CD8-positive, alpha-beta memory T cell (primary cell): ENCODE measurements at places on chromosomes 7 and 10.

- H3K27ac ChIP-seq: no peak overlapping the region
- H3K36me3 ChIP-seq: no peaks in the 10 kb centered on the region
- no peak overlapping the region for H3K4me3 ChIP-seq
- H3K27me3 ChIP-seq: no peaks in the 10 kb centered on the region
Measured at GRCh38 chr7:153061910-153062528, 302.5 kb downstream of the ACTR3B start.

DNA sequence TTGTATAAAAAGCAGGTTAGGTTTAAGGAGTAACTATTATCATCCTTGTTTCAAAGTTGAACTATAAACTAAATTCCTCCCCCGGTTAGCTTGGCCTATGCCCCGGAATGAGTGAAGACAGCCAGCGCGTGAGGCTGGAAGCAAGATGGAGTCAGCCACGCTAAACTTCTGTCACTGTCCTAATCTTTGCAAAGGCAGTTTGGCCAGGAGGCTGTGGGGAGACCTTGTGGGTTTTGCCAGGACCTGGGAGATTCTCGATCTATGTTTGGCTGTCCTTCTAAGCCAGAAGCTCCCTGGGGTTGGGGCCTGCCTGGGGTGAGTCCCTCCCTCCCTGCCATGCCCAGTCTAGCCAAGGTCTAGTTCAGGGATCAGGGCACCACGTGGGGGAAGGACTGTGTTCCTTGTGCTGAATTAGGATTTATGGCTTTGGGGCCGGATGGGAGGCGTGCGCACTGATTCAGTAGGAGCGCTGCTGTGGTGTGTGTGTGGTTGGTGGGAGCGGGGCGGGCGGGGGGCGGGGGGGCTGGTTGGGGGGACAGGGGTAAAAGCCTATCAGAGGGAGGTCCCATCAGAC lies 871 bp upstream of the GTF2IRD1 start:
- H3K27me3 ChIP-seq: no peaks in the 10 kb centered on the region
- no peak overlapping the region for H3K27ac ChIP-seq
- no peaks in the 10 kb centered on the region for H3K36me3 ChIP-seq
- DNase-seq: no peak
- peaks cover 12% of the 10 kb centered on the region for H3K4me1 ChIP-seq

- no peaks in the 10 kb centered on the region for H3K36me3 ChIP-seq
- H3K27ac ChIP-seq: no peak overlapping the region
- no peaks in the 10 kb centered on the region for H3K4me1 ChIP-seq
- no peak for DNase-seq
- H3K4me3 ChIP-seq: no peak overlapping the region
Measured at GRCh38 chr7:130721486-130722277, 12.3 kb downstream of the KLF14 start.

GRCh38 chr10:58414270-58415041 lies 29.2 kb downstream of the TFAM start:
- no peaks in the 10 kb centered on the region for H3K36me3 ChIP-seq
- no peaks in the 10 kb centered on the region for H3K4me1 ChIP-seq
- no peak for DNase-seq

- H3K36me3 ChIP-seq: no peaks in the 10 kb centered on the region
- no peak for DNase-seq
- no peak overlapping the region for H3K4me3 ChIP-seq
- H3K27ac ChIP-seq: no peak overlapping the region
Measured at GRCh38 chr10:128316121-128316726, 190.0 kb upstream of the MKI67 start.

DNA sequence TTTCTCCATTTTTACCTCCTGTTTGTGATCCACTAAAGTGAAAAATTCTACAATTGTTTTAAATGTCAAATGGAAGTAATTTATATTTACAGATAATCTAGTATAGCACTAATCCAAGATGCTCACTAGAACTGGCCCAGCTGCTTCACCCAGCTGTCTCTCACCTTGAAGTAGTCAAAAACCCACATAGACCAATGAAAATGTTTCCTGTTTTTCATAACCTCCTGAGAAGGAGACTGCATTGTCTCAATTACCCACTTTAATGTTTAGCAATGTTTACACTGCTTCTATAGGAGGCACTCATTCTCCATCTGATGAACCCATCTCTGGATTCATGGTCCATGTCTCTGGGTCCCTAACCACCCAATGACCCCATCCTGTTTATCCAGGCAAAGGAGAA lies 56.1 kb upstream of the ADO start:
- no peaks in the 10 kb centered on the region for H3K27me3 ChIP-seq
- peaks cover 12% of the 10 kb centered on the region for H3K4me1 ChIP-seq
- no peak overlapping the region for H3K4me3 ChIP-seq
- DNase-seq: no peak

DNA sequence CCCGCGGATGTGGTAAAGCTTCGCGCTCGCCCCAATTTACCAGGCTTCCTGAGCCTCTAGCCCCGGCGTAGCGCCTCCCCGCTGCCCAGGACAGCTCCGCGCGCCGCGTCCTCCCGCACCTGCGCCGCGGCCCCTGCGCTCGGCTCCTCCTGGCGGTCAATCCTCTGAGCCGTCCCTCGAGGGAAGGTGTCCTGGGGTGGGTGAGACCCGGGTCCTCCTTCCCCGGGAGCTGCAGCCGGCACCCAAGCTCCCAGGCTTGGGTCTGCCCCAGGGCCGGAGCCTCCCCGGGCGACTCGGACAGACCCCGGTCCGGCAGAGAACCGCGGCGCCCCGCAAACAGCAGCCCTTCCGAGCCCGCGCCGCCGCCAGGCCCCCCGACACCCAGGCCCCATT lies 512 bp downstream of the OSBPL3 start:
- DNase-seq: peak; percentile 87
- peak overlapping the region; percentile 96 for H3K4me3 ChIP-seq
- peak overlapping the region; percentile 87 for H3K27ac ChIP-seq
- peaks cover 45% of the 10 kb centered on the region for H3K4me1 ChIP-seq

DNA sequence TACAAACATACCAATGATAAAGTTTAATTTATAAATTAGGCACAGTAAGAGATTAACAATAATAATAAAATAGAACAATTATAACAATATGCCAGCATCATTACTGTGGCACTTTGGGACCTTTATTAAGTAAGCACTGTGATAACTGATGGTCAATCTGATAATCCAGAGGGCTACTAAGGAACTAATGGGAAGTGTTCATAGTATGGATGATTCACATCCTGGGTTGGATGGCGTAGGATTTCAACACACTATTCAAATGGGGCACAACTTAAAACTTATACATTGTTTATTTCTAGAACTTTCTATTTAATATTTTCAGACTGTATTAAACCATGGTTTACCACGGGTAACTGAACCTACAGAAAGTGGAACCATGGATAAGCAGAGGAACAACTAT lies 90.8 kb downstream of the KIF20B start:
- no peak overlapping the region for H3K4me3 ChIP-seq
- DNase-seq: no peak
- H3K27ac ChIP-seq: no peak overlapping the region
- H3K36me3 ChIP-seq: no peaks in the 10 kb centered on the region

DNA sequence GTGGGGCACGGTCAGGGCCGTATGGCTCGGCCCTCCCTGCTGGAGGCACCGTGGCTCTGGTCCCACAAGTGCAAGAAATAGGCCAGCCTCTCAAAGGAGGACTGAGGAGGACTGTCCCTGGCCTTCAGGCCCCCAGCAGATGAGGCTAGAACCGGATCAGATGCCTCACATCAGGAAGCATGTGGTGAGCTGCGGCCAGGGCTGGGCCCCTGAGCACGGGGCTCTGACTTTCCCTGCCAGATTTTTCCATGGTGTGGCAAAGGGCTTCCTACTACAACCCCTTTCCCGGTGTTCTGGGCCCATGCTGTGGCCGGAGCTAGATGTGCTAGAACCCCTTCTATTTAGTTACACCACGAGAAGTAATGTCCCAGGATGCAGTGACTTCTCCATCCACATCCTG lies 100.4 kb downstream of the TCERG1L start:
- no peaks in the 10 kb centered on the region for H3K27me3 ChIP-seq
- no peak for DNase-seq
- H3K4me1 ChIP-seq: no peaks in the 10 kb centered on the region

DNA sequence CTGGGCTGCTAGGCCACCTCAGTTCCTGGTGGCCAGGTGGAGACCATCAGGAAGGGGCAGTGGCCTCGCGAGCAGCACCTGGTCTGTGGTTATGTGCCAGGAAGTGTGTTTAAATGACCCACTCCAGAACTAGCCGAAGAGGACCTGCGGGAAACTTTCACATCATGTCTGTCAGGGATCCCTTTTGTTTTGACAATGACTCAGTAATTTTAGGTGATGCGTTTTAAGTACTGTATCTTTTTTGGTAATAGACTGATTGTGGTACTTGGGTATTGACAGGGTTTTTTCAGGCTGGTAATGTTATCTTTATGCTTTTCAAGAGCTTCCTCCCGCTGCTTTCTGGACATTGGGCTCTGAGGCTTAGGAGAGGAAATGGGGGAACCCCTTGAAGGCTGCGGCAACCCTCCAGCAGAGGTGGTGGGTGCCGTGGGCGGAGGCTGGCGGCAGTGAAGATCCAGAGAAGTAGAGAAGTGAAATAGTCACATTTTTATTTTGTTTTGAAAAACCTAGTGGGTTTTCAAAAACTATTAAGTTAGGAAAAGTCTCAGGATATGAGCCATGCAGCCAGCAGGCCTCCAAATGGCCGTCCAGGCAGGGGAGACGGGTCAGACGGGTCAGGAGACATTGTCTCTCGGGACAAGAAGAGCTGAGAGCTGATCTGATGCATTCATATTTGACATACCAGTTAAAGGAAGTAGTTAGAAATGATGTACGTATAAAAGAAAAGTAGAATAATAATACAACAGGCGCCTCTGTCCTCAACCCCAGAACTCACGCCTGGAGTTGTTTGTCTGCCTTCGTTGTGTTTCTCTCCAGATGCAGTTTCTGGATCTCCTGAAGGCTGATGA lies 27.7 kb downstream of the PPP2R2D start:
- no peaks in the 10 kb centered on the region for H3K36me3 ChIP-seq
- DNase-seq: peak; percentile 25
- peak overlapping the region; percentile 1 for H3K4me3 ChIP-seq
- no peak overlapping the region for H3K27ac ChIP-seq
- no peaks in the 10 kb centered on the region for H3K27me3 ChIP-seq
- peaks cover 54% of the 10 kb centered on the region for H3K4me1 ChIP-seq

DNA sequence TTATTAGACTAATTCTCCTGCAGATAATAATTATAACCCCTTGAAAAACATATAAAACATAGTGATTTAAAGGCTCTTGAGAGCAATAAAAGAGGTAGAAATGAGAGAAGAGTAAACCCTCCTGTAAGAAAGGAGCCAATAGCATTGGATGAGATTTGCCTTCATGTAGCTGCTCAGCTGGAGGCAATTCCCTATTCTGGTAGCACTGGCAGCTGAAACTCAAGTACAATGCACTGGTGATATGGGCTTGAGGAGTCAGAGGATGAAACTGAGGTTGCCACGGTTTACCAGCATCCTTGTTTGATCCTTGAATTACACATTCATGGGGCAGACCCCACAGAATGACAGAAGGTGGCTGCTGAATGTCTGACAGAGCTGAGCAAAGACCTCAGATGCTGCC lies 76.4 kb downstream of the CTTNBP2 start:
- no peak overlapping the region for H3K4me3 ChIP-seq
- no peaks in the 10 kb centered on the region for H3K4me1 ChIP-seq
- DNase-seq: no peak
- H3K27ac ChIP-seq: no peak overlapping the region

- no peaks in the 10 kb centered on the region for H3K36me3 ChIP-seq
- no peak overlapping the region for H3K27ac ChIP-seq
- H3K4me1 ChIP-seq: no peaks in the 10 kb centered on the region
- no peak overlapping the region for H3K4me3 ChIP-seq
- H3K27me3 ChIP-seq: no peaks in the 10 kb centered on the region
Measured at GRCh38 chr10:28995497-28995896, 293.4 kb upstream of the LYZL1 start.

DNA sequence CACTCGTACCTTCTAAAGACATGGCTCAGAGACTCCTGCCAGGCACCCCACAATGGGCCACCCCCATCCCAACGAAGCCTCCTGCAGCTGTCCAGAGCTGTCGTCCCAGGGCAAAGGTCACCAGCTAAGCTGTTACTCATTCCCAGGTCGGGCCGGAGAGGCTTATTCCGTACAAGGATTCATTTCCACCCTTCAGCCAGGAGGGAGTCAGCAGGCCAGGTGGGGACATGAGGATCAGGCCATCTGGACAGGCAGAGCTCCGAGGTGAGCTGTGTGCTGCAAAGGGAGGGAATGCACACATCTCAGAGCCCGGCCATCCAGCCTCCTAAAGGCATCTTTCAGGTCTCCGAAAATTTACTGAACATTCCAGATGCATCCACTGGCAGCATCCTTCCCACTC lies 63.9 kb upstream of the NANOS1 start:
- no peak overlapping the region for H3K27ac ChIP-seq
- H3K36me3 ChIP-seq: no peaks in the 10 kb centered on the region
- no peaks in the 10 kb centered on the region for H3K27me3 ChIP-seq
- no peak overlapping the region for H3K4me3 ChIP-seq
- no peak for DNase-seq

DNA sequence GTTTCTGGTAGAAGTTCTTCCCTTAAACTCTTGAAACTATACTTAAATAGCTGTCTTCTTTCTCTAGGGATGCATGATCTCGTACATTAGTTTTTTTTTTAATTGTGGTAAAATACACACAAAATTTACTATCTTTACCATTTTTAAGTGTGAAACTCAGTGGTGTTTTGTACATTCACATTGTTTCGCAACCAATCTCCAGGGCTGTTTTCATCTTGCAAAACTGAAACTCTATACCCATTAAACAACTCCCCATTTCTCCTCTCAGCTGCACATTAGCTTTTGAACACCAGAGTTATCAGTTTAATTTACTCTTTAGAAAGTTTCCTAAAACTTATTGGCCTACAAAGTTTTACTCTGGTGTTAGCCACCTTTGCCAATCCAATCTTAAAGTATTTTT lies 45.5 kb upstream of the PRKAR2B start:
- DNase-seq: no peak
- no peaks in the 10 kb centered on the region for H3K4me1 ChIP-seq
- no peak overlapping the region for H3K27ac ChIP-seq
- no peaks in the 10 kb centered on the region for H3K36me3 ChIP-seq
- H3K4me3 ChIP-seq: no peak overlapping the region
- H3K27me3 ChIP-seq: no peaks in the 10 kb centered on the region

- no peak for DNase-seq
- peak overlapping the region; percentile 66 for H3K4me3 ChIP-seq
- H3K27me3 ChIP-seq: no peaks in the 10 kb centered on the region
- H3K4me1 ChIP-seq: peaks cover 18% of the 10 kb centered on the region
- H3K27ac ChIP-seq: peak overlapping the region; percentile 67
Measured at GRCh38 chr10:129467359-129468064, 471 bp downstream of the MGMT start.
